ENCODE measurements at places on chromosomes 7 and 10.

DNA sequence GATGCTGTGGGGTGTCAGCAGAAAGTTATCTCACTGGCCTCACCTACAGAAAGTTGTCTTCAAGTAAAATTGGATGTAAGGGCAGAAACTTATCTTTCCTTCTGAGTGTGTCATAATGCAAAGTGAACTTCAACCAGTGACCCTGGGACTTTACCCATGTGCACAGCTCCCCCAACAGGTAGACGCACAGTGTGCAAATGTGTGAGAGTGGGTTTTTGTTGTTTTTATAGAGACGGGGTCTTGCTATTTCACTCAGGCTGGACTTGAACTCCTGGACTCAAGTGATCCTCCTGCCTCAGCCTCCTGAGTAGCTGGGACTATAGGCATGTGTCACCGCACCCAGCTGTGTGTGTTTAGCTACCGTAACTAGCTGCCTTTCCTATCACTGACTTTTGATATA lies 6.4 kb upstream of the KAZALD1 start:
- no peak for DNase-seq

- DNase-seq, result peak; percentile 15
Observed at GRCh38 chr10:5283305-5284158, 81.2 kb upstream of the UCN3 start.

DNA sequence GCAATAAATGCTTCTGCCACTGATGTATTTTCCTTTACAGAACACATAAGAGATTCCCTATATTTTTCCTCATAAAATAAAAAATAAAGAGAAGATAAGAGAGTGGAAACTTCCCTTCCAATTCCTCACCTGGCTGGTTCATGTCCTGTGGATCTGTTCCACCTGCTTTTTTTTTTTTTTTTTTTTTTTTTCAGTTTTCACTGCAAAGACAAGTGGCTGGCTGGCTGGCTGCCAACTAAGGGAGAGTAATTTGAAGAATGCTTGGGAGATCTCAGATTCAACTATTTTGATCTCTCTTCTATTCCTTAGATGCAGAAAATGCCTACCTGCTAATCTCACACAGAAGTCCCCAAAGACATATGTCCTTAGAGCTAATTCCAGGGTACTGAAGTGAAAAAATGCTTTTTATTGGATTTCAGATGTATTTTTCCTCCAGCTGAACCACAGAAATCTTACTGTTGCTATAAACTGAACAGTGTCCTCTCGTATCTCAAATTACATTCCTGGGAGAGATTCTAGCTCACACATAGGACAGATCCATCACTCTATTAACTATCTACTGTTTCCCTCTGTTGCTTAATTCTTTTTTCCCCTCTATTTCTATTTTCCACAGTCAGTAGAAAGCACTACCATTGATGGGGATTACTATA lies 120.8 kb downstream of the NRCAM start:
- DNase-seq, result no peak

- no peak for DNase-seq
Observed at GRCh38 chr10:23994459-23995046, 214.4 kb upstream of the KIAA1217 start.

DNA sequence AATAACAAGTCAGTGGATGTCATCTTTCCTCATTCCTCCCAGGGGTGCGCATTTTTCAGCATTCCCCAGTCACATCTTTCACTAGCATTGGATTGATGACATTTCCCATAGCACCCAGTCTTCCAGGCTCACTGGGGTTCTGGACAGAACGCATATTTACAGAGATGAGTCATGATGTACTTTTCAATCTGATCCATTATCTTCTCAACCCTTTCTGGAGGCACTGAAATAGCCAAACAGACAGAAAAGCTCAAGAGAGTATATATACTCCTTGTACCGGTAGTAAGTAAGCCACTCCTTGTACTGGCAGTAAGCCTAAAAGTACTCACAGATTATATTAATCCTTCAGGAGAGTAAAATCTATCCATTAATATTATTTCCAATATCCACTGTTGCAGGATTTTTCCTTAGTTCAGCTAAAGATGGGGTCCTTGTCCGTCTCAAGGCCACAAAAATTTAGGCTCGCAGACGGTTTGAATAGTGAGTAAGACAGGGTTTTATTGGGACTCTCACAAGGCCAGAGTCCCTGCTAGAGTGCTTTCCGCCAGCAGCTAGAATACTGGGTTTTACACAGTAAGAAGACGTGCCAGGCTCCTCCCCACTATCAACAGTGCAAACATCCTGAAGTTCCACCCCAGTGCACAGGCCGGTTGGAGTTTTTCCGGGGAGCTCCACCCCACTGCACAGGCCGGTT lies 60.8 kb downstream of the MDH2 start:
- DNase-seq, result no peak

DNA sequence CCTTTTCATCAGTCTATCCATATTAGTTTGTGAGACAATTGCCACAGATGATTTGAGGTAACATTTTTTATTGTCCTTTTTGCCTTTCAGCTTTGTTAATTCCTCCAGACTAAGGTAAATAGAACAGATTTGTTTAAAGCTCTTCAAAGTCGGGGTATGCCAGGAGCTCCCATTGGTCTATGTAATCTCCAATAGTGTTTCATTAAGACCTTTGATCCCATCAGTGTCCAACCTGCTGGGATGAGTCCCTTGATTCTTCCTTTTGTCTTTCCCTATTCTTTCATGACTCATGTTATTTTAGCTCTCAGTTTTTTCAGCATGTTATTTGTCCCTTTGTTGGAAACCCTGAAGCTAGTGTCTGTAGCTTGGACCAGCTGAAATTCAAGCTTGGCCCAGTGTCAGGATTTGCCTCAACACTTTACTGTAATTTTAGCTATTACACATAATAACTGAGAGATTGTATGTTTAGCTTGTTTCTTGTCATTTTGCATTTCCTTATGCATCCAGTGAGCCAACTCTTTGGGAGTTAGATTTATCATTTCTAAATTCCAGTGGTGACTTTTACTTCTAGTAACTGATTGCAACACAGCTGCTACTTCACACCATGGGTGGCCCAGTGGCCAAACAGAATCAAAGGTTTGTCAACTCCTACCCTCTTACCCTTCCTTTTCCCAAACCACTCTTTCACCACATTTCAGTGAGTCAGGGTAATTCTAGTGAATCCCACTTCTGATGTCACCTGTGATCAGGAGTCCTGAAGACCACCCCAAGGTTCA lies 15.3 kb downstream of the AGBL3 start:
- DNase-seq, result no peak

GRCh38 chr7:24912424-24912823 lies 67.6 kb downstream of the OSBPL3 start:
- no peak for DNase-seq

GRCh38 chr7:44045226-44046014 lies 918 bp downstream of the DBNL start:
- DNase-seq, result no peak

DNA sequence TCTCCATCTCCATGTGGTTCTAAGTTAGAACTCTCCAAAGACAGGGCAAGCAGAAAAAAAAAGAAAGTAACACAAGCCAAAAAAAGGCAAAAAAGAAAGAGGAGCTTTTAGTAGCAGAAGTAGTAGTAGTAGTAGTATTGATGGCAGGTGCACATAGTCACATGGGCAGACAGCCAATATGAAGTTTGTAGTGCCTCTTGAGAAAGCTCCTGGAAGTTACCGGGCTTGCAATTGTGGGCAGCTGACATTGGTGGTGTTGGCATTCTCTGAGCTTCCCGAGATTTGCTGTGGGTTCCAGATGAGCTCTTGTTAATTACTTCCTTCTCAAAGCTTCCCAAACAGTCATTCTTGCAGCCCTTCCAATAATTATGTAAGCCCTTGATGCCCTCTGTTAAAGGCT lies 1128.5 kb downstream of the TYW1 start:
- DNase-seq, result no peak

- DNase-seq, result peak; percentile 27
Observed at GRCh38 chr10:22712956-22713852, 1.2 kb downstream of the PIP4K2A start.

DNA sequence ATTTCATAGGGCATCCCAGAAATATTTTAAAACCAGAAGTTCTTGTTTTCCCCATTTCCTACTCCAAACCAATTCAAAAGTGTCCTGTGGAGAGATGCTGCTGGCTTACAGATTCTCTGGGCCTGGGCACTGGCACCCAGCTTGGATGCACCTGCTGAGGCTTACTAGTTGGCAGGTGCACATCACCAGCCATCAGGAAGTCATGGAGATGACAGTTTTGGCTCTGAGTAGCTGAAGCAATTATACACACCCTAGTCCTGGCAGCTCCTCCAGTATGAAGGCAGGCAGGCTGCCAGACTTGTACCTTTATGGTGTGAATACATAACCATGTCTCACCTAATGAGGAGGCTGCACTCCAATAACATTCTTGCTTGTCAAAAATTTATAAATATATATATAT lies 276.6 kb upstream of the GHITM start:
- DNase-seq, result no peak

DNA sequence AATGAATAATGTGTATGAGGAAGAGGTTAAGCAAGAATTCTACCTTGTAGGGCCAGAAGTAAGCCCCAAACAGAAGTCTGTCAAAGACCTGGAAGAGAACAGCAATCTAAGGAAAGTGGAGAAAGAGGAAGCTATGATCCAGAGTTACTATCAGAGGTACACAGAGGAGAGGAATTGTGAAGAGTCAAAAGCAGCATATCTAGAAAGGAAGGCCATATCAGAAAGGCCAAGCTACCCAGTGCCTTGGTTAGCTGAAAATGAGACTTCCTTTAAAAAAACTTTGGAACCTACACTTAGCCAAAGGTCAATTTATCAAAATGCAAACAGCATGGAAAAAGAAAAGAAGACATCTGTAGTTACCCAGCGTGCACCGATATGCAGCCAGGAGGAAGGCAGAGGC lies 42.7 kb upstream of the GAD2 start:
- no peak for DNase-seq

DNA sequence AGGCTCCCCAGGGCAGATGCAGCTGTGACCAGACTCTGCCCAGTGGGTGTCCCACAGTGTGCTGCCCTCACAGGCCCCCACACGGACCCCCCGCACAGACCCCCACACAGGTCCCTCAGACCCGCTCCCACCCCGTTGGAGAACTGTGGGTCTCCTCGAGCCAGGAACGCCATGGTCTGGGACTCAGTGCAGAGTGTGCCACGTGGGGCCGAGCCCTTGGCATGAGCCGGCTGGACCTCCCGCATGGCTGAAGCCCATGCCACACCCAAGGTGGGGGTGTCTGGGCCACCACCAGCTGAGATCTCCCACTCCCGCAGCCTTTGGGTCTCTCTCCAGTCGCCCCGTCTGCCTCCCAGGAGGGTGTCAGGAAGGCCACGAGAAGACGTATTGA lies 34.3 kb downstream of the JAKMIP3 start:
- DNase-seq, result no peak

DNA sequence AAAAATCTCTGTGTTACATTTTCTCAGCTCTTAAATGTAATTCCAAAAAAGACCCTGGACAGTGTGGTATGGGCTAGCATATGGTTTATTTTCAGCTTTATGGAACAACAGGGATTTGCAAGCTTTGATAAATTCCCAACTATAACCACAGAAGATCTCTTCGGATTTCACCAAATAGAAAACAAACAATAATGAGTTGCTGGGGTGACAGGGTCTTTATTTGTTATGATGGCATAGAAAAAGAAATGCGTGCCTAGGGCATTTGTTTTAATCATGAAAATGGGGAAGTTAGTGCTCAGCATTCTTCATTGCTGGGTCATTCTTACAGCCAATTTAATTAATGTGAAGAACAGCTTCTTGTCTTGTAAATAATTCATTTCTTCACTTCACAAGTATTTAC lies 139.0 kb downstream of the LRRN3 start:
- DNase-seq, result no peak

DNA sequence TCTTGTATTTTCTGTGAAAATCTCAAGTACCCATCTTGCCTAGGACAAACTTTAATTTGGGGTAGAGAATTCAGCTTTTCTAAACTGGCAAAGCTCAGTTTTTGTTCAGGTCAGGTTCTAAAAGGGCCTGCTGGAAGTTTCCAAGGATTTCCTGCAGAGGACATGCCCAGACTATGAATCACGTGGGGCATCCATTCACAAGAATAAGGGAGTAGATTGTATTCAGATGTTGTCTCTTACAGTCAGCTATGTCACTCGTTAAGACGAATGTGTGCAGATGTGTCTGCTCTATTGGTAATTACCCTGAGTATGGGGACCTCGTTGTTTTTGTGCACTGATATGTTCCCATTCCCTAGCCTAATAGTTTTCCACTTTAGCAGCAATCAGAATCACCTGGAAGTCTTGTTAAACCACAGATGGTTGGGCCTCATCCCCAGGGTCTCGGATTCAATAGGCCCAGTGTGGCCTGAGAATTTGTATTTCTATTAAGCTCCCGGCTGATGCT lies 81.0 kb upstream of the ITPRID1 start:
- DNase-seq, result no peak

- no peak for DNase-seq
Observed at GRCh38 chr7:31052841-31053601, 913 bp downstream of the ADCYAP1R1 start.
